ENCODE measurements at places on chromosomes 3 and 15. TPM values are rescaled to one million over a fixed set of nuclear protein-coding genes. Genes with fewer than 3 reads are reported as not detected.

GRCh38 chr3:125511420-125512118, 8.4 kb downstream of the SNX4 start:
- H3K27ac ChIP-seq = peak overlapping the region; percentile 64
- peaks cover 68% of the 10 kb centered on the region for H3K36me3 ChIP-seq
- H3K27me3 ChIP-seq = no peaks in the 10 kb centered on the region
- peak overlapping the region; percentile 12 for H3K4me3 ChIP-seq
- no peak for DNase-seq

DNA sequence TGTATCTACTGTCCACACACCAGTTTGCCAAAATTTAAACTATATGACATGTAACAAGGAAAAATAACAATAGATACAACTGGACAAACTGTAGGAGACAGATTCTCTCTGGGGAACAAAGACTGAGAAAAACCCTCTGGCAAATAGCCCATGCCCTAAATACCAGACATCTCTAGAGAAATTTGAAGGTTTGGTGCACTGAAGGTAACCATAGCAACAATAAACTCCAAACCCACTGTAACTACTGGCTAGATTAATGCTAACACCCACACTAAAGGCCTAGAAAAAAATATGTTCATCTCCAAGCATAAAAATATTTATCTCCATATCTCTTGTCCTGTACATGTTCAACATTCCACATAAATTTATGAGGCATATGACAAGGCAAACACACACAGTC, 267.1 kb downstream of the STXBP5L start:
- no peaks in the 10 kb centered on the region for H3K36me3 ChIP-seq
- no peaks in the 10 kb centered on the region for H3K27me3 ChIP-seq
- DNase-seq = no peak

The ROPN1 gene
- total RNA-seq = not detected

DNA sequence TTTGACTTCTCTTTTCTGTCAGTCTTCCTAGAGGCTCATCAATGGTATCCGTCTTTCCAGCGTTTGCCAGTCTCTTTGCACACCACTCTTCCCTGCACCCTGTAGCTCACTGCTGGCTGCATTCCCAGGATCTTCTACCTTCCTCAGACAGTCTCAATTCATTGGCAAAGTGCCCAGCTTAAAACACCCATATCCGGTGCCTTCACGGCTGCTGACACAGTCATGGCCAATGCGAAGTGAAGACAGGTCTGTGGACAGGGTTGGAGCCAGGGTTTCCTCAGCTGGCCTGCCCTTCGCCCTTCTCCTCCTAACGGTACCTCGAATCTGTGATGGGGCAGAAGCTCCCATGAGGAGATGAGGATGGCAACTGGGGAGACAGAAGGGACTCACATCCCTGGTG, 36.1 kb downstream of the PTH1R start:
- H3K27me3 ChIP-seq = no peaks in the 10 kb centered on the region
- peak overlapping the region; percentile 1 for H3K27ac ChIP-seq
- no peak for DNase-seq
- H3K36me3 ChIP-seq = peaks cover 31% of the 10 kb centered on the region
- H3K4me3 ChIP-seq = no peak overlapping the region
- H3K4me1 ChIP-seq = peaks cover 25% of the 10 kb centered on the region

- H3K4me3 ChIP-seq = no peak overlapping the region
- H3K4me1 ChIP-seq = peaks cover 2% of the 10 kb centered on the region
- no peak overlapping the region for H3K27ac ChIP-seq
Measured at GRCh38 chr3:110938629-110939028, 133.0 kb upstream of the NECTIN3 start.

GRCh38 chr3:76872999-76873398, 166.9 kb upstream of the ROBO2 start:
- no peak overlapping the region for H3K4me3 ChIP-seq
- no peak overlapping the region for H3K27ac ChIP-seq
- no peaks in the 10 kb centered on the region for H3K27me3 ChIP-seq
- no peaks in the 10 kb centered on the region for H3K36me3 ChIP-seq

GRCh38 chr15:43213466-43213865, 7.4 kb downstream of the EPB42 start:
- H3K4me3 ChIP-seq = no peak overlapping the region
- no peak overlapping the region for H3K27ac ChIP-seq
- no peaks in the 10 kb centered on the region for H3K4me1 ChIP-seq
- H3K36me3 ChIP-seq = no peaks in the 10 kb centered on the region

DNA sequence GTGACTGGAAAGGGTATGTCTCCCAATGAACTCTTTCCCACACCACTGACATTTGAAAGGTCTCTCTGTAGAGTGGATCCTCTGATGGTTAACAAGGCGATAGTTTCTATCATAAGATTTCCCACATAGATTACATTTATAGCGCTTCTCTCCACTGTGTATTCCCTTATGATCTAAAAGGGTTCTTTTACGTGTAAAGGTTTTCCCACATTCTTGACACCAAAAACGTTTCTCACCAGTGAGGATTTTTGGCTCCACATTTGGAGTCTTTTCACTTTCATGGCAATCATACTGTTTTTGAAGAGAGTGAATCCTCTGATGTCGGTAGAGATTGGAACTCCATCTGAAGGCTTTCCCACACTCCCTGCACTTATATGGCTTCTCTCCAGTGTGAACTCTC, 30.5 kb downstream of the ZNF445 start:
- H3K4me1 ChIP-seq = peaks cover 7% of the 10 kb centered on the region
- H3K4me3 ChIP-seq = no peak overlapping the region
- no peaks in the 10 kb centered on the region for H3K27me3 ChIP-seq
- no peak overlapping the region for H3K27ac ChIP-seq
- peaks cover 75% of the 10 kb centered on the region for H3K36me3 ChIP-seq

The FOXL2 gene
- not detected for total RNA-seq

DNA sequence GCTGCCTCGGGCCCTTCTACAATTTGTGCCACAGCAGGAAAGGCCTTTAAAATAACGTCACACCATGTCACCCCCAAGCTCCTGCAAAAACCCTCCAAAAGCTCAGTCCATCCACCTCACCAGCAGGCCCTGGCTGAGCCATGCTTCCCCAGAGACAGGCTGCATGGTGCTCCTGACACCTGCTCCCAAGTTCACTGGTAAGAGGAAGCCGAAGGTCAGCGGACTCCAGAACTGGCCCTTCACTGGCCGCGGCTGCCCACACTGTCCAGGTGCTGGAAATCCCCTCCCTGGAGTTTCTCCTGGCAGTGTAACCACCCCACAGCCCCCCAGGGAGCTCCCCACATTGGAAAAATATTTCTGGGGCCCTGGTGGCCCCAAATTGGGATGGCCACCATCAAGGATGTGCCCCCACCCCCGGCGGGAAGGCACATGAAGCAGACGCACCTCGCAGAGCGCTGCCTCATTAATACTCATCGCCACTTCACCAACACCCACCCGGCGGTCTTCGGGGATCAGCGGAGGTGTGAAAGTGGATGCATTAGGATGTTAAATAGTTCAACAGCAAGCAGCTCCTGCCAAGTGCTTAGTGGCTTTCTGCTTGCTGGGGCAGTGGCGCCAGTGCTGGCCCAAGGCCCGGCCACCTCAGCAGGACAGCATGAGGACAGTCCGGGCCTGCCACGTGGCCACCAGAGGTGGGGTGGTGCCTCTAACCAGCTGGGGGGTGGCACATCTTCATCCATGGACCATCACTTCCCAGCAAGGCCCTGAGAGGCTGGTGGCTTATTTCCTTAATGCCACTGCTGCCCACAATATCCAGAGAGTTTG, 146.1 kb upstream of the IQSEC1 start:
- no peak for DNase-seq
- H3K4me1 ChIP-seq = peaks cover 3% of the 10 kb centered on the region
- H3K27me3 ChIP-seq = no peaks in the 10 kb centered on the region
- no peaks in the 10 kb centered on the region for H3K36me3 ChIP-seq

DNA sequence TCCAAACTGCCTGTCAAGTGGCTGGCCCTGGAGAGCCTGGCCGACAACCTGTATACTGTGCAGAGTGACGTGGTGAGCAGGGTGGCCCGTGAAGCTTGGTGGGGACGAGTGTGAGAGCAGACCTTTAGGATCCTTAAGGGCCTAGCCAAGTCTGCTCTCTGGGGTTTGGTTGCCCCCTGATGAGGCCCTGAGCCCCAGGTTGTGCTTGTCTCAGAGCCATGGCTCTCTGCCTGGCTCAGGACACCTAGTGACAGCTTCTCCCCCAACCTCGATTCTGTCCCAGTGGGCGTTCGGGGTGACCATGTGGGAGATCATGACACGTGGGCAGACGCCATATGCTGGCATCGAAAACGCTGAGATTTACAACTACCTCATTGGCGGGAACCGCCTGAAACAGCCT, 14.4 kb downstream of the TYRO3 start:
- no peak overlapping the region for H3K4me3 ChIP-seq
- no peaks in the 10 kb centered on the region for H3K27me3 ChIP-seq
- no peak overlapping the region for H3K27ac ChIP-seq
- no peak for DNase-seq
- H3K4me1 ChIP-seq = no peaks in the 10 kb centered on the region
- no peaks in the 10 kb centered on the region for H3K36me3 ChIP-seq

GRCh38 chr3:73197187-73197586, 135.7 kb downstream of the EBLN2 start:
- H3K4me3 ChIP-seq = no peak overlapping the region
- no peak overlapping the region for H3K27ac ChIP-seq
- no peak for DNase-seq
- H3K4me1 ChIP-seq = no peaks in the 10 kb centered on the region
- H3K27me3 ChIP-seq = peaks cover 8% of the 10 kb centered on the region

GRCh38 chr3:99967796-99968195, 146.5 kb downstream of the FILIP1L start:
- no peak overlapping the region for H3K27ac ChIP-seq
- peaks cover 23% of the 10 kb centered on the region for H3K4me1 ChIP-seq
- no peak for DNase-seq
- no peaks in the 10 kb centered on the region for H3K27me3 ChIP-seq

- H3K27me3 ChIP-seq = no peaks in the 10 kb centered on the region
- H3K36me3 ChIP-seq = peaks cover 3% of the 10 kb centered on the region
- no peak for DNase-seq
- no peak overlapping the region for H3K4me3 ChIP-seq
- peaks cover 33% of the 10 kb centered on the region for H3K4me1 ChIP-seq
- H3K27ac ChIP-seq = no peak overlapping the region
Measured at GRCh38 chr15:98803228-98804056, 155.1 kb downstream of the IGF1R start.

GRCh38 chr3:141234283-141234682, 2.7 kb downstream of the PXYLP1 start:
- H3K4me3 ChIP-seq = no peak overlapping the region
- no peaks in the 10 kb centered on the region for H3K27me3 ChIP-seq
- H3K27ac ChIP-seq = no peak overlapping the region
- H3K36me3 ChIP-seq = peaks cover 31% of the 10 kb centered on the region

Data from activated naive CD8-positive, alpha-beta T cell treated with anti-CD3 and anti-CD28 coated beads for 36 hours (primary cell).